ENCODE measurements at places on chromosomes 4 and X.

GRCh38 chr4:3827616-3828492 lies 61.7 kb downstream of the ADRA2C start:
- DNase-seq, result no peak

DNA sequence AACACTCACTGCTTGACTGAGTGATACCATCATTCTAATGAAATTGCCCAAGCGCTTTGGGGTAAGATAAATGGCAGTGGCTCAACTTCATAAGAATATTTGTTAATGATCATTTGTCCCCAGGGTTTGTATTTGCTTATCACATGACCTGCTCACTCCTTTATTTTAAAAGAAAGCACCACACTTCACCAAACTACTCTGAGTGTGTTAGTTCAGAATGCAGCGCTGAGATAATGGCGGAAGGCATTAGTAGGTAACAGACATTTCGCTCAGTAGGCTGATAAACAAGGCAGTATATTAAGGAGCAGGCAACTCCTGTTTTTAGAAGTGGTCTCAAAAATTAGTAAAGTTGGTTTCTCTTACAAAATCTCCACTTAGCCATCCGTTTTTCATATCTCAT lies 1.6 kb downstream of the SNX25 start:
- no peak for DNase-seq

DNA sequence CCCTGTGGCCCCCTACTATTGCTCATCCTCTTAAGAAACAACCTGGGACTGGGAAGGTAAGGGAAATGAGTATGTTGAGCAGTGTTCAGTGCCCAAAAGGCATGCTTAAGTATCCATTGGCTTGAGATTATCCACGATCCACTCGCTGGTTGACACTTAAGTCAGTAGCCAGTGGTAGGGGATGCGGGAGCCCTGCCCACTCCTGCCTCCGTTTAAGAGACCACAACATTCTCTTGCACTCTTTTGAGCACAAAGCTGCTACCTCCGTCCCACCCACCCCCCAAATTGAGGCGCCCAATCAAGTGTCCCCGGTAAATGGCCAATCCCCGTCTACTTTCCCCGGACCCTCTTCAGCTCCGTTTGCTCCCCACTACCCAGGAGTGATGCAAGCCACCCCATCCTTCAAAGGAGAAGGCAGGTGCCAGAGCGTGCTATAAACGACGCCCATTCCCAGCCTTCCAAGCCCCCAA lies 25.0 kb downstream of the UTP14A start:
- no peak for DNase-seq

GRCh38 chr4:53925050-53925605 lies 139.3 kb downstream of the CHIC2 start:
- DNase-seq, result no peak

DNA sequence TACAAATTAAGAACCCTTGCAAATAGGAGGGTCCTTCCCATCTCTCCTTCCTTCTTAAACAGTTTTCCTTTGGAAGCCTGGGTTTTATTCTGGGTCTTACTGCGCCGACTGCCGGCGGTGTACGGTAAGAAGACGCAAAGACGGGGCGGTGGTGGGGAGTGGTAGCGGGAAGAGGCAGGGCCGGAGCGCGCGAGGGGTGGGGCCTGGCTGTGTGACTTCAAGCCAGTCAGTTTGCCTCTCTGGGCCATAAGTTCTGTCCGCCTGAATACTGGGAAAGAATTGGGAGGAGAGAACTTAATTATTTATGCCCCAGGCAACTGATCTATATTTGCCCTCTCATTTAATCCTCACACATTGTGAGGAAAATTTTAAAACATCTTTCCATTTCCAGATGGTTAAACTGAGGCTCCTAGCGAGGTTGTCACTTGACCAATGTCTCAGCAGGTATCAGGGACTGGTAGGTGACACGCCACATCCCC lies 726 bp upstream of the KANTR start:
- peak; percentile 64 for DNase-seq

DNA sequence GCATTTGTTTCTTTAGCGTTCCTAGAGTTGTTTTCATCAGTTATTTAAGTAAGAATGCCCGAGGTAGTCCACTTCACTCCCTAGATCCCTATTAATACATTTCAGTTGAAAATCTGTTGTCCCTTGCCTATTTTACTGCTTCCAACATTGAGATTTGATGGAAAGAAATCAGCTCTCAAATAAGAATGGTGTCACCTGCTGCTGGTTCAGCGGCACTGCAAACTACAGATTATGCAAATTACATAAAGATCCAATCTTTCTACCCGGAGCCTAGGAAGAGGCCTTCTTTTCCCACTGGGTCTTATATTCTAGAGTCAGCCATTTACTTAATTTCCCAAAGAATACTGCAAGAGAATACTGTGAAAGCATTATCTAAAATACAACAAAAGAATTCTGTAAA lies 597.6 kb upstream of the MAGEB2 start:
- DNase-seq, result no peak

GRCh38 chr4:33722254-33722653 lies 2522.1 kb downstream of the ARAP2 start:
- DNase-seq, result no peak
